ENCODE measurements at places on chromosomes 7 and 10.

DNA sequence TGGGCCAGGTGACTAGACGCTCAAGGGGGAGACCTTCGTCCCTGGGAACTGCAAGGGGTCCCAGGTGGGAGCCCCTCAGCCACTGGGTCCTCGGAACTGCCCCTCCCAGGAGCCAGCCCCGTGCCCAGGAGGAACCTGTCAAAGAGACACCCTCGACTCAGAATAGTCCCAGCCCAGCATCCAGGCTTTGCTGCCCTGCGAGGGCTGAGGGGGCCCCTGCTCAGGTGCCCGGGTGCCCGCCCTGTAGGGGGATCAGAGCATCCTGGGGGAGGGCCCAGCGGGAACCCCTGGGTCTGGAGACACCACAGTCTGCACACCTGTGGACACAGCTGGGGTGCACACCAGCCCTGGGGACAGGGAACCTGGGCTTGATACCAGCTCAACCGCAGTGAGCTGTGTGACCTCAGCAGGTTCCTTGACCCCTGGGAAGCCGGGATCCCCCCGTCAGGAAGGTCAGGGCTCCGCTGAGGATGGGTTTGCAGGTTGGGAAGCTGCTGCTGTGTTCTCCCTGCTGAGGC is 407 bp downstream of the ELN start:
- no peak for DNase-seq

DNA sequence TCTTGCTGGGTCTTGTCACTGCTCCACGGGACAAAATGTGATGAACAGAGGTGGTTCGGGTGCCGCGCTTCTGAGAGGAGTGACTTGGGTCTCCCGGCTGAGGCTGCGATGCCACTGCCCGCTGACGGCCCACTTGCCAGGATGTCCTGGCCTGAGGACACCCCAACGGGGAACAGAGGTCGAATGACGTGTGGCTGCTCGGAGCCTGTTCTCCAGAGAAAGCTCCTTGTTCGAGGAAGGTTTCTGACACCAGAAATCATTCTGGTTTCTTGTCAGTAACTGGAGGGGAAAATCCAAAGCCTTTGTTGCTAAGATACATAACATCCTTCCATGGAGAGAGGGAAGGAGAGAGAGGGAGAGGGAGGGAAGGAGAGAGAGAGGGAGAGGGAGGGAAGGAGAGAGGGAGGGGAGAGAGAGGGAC is 236.4 kb downstream of the WDR37 start:
- DNase-seq = no peak

- no peak for DNase-seq
Measured at GRCh38 chr10:85225311-85225710, 896.9 kb downstream of the CCSER2 start.

GRCh38 chr7:6398943-6399342 is 48.8 kb downstream of the DAGLB start:
- no peak for DNase-seq

- no peak for DNase-seq
Measured at GRCh38 chr10:83917537-83918506, 221.5 kb upstream of the GHITM start.

DNA sequence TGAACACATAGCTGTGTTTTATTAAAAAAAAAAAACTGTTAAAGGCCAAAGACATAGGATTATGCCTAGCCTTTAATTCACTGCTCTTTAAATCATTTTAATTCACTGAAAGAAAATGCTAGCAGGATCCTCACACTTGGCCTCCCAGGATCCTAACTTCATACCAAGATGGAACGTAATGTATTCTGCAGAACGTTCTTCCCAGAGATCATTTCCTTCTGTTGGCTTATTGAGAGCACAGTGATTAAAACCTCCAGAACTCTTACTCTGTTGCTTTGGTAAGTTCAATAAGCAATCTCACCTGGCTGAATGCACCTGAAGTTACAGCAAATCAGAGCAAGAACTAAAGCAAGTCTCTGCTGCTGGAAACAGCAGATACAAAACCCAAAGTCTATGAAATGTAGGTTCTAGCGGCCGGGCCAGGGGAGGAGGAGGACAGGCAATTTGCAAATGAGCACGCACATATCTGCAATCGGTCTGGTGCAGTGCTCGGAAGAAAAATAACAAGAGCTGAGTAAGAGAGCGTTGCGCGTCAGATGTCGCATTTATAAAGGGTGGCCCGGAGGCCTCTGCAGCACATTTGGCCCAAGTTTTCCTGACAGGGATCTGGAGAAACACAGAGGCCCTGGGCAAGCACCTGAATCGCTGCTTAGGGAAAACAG is 193.9 kb downstream of the FAM107B start:
- DNase-seq = no peak

All from NCI-H510A (cell line).